ENCODE measurements at places on chromosomes 7 and 10. TPM values are rescaled to one million over a fixed set of nuclear protein-coding genes. Genes with fewer than 3 reads are reported as not detected.

- DNase-seq = no peak
These were observed 255.4 kb downstream of the TCERG1L start for GRCh38 chr10:131056091-131056579.

- DNase-seq = no peak
These were observed 339.3 kb downstream of the PARD3 start for GRCh38 chr10:34475786-34476185.

DNA sequence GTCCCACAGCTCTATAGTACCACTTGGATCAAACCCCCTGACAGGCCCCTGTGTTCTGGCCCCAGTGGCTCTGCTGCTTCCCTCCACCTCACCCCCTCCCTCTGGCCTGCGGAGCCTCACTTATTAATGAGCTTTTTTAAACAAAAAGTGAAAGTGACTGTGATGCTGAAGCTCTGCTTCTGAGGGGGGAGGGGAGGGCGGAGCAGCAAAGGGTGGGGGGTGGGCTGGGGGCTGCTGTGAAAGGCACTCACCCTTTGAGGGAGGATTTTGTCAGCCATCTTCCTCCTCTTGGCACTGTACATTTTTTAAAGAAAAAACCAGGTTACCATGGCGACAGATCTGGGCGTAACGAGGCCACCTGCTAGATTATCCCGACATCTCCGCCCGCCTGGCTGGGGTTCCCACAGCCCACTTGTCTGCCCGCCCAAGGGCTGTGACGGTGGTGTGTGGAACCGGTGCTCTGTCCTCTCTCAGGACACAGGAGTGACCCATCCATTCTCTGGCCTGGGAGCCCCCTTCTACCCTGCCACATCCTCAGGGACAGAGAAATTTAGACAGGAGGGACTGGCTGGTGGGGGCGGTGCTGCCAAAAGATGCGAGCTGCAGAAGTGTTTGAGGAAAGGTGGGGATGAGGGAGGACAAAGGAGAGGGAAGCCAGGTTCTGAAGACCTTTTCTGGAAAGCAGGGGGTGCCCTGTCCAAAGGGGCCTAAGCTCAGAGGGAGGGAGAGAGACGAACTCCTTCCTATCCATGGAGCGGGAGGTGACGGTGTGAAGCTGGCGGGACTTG, 4.9 kb downstream of the SMARCD3 start:
- no peak for DNase-seq

GRCh38 chr7:33691180-33691579, 214.2 kb upstream of the BMPER start:
- DNase-seq = no peak

- no peak for DNase-seq
These were observed 14.7 kb downstream of the LZTS2 start for GRCh38 chr10:101014230-101014884.

Gene VSTM4
- 0.29 TPM for total RNA-seq

Gene SPAM1
- not detected for total RNA-seq

All from H4 (cell line).